Renal cortical epithelial cell (primary cell): ENCODE measurements at places on chromosomes 2 and 18. TPM values are rescaled to one million over a fixed set of nuclear protein-coding genes. Genes with fewer than 3 reads are reported as not detected.

The SKA1 gene
- 0.20 and 7.8 TPM in 2 replicates for total RNA-seq

The GAL3ST2 gene
- total RNA-seq = 0.17 and 0.70 TPM in 2 replicates

DNA sequence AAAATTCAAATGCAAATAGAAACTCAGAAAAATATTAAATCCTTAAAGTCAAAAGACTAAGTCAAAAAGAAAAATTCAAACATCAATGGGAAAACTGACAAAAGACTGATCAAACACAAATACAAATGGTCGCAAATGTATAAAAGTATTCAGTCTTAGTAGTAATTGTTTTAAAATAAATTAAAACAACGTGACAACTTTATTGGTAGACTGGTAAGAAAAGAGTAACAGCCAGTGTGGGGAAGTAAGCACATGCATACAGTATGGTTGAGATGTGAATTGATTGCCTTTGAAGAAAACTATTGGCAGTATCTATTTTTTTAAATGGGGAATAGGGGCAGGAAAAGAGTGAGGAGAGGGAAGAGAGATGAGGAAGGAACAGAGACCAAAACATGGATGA, 9.8 kb downstream of the TMEM131 start:
- DNase-seq = no peak

DNA sequence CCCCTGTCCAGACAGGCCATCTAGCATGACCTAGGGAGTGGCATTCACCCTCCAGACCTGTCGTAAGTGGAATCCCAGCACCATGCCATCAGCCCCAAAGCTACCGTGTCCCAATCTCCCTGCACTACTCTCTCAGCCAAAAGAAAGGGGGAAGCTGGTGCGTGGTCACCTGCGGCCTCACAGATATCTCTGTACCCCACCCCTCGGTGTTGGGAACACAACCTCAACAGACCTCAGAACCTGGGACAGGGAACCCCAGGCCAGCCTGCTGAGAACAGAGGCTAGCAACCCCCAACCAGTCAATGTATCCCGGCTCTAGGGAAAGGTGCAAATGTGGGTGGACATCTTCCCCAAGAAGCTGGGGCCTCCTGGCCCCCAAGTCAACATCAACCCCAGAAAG, 38.2 kb downstream of the LMAN2L start:
- DNase-seq = no peak

DNA sequence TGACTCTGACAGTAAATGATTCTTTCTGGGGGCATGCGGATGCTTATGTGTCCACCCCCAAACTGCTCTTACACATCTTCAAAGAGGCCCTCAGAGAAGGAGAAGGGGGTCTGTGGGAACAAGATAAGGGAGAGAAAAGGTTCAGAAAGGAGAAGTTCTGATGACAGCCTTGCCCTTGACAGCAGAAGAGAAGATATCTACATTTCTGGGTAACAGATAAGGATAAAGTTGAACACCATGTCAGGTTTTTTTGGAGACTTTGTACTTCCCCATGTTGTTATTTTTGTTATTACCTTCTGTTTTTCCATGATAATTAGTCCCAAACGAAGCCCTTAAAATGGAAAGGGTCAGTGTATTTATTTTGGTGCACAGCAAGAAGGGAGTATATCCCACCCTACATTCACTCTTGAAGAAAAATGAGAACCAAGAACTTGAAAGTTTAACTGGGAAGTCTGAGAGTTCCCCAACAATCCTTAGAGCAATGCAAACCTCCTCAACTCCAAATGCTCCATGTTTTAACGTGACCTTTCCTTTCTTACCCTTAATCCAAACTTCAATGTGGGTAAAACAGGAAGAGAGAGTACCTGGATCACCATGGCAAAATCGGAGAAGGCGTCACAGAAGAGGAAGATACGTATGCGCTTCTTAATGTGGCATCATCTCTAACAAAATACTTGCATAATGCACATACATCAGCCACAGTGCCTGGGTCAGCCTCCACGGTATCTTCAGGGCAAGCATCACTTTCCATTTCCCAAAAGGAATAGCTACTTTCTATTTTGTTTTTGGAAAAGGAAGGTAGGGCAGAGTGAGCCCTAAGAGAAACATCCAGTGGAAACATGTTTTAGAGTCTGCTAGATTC, 264.6 kb upstream of the STON1 start:
- DNase-seq = no peak

- DNase-seq = no peak
Observed at GRCh38 chr2:215452725-215453124, 16.9 kb upstream of the FN1 start.
